ENCODE measurements at places on chromosomes 5 and 9.
A peak's percentile ranks its signal among the peaks of the same experiment; 100 is the strongest.

DNA sequence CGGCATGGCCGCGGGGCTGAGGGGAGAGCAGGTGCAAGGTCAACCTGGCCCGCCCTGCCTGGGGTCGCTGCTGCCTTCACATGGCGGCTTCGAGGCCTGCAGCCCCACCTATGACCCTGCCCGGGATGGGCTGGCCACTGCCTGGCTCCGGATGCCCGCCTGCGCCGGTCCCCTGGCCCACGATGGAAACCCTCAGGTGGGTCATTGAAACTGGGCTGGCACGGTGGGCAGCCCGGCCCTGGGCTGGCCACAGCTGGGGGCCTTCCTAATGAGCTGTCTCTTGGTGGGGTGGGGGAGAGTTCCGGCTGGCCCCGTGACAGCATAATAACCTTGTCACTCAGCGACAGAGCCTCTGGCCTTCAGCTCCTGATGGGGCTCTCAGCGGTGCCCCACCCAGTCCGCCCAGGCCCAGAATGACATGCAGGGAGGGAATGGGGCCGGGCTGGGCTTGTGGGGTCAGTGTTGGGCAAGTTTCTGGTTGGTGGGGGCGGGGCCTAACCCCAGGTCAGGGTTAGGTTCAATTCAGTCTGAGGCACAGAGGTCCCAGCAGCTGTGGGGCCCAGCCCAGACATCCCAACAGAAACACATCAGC, at the start of gene CCDC187:
TSS of gene CCDC187 (minus strand) at position 270 of the 592 bp plus-strand sequence. CDS start at position 6, 264 bp downstream.
- no peak for DNase-seq

DNA sequence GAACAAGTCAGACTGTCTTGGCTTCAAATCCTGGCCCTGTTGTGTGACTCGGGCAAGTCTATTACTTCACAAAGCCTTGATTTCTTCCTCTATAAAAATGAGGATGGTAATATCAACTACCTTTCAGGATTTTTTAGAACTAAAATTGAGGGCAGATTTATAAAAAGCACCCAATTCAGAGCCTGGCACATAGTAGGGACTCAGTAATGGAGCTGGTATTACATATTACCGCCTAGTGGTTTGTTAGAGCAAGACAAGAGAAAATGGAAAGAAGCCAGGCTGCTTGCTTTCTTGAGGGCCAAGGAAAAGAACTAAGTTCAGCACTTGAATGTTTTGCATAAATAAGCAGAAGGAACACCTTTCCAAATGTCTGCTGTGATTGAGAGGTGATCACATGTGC, 19.4 kb downstream of the ZNF346 start:
- no peak for DNase-seq

GRCh38 chr9:38088006-38088925, 19.2 kb upstream of the SHB start:
- DNase-seq: peak; percentile 83

DNA sequence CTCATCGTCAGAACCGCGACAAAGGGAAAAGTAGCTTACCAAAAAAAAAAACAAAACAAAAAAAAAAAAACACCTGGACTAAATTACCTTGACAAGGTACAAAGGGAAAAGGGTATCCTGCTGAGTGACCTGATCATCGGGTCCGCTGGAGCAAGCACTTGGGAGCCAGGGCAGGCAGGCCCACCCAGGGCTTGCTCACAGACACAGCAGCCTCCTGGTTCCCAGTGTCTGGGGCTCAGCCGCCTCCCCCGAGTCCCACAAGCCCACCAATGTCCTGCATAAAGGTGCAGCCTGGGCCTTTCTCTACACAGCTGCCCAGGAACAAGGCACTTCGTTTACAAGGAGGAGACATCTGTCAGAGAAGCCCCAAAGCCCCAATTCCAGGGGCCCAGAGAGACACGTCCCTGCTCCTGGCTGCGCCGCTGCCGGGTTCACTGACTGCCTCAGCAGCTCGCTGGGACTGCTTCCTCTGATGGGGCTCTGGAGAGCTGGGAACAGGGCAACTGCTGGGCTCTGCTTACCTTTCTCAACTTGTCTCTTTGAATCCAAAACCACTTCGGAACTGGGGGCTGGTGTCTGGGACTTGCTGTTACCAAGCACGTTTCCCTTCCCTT, 63.4 kb downstream of the GOLM1 start:
- no peak for DNase-seq

DNA sequence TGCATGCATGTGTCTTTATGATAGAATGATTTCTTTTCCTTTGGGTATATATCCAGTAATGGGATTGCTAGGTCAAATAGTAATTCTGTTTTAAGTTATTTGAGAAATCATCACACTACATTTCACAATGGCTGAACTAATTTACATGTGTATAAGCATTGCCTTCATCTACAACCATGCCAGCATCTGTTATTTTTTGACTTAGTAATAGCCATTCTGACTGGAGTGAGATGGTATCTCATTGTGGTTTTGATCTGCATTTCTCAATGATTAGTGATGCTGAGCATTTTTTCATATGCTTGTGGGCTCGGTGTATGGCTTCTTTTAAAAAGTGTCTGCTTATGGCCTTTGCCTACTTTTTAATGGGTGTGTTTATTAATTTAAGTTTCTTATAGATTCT, 102.3 kb upstream of the CCDC112 start:
- DNase-seq: no peak

GRCh38 chr5:175347027-175347426, 97.0 kb downstream of the DRD1 start:
- no peak for DNase-seq

- no peak for DNase-seq
These were observed 419.6 kb downstream of the GADD45G start for GRCh38 chr9:90024409-90024808.

DNA sequence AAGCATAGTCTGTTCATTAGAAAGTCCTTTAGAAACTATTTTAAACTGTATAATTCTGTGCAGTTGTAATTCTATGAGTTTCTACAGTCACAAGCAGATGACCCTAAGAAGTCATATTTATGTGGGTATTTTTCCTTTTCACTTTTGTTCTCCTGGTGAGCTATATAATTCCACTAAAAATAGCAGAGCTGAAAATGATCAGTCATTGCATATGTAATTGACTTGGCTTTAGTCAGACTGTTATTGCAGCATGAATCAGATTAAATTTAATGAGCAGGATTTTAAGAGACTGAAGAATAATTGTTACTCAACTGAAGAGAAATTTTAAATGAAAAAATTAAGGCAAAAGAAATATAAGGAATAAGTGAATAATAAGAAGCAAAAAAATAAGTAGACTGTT, 108.5 kb downstream of the MTREX start:
- no peak for DNase-seq

GRCh38 chr9:130139251-130139650, 33.0 kb upstream of the NCS1 start:
- DNase-seq: no peak

DNA sequence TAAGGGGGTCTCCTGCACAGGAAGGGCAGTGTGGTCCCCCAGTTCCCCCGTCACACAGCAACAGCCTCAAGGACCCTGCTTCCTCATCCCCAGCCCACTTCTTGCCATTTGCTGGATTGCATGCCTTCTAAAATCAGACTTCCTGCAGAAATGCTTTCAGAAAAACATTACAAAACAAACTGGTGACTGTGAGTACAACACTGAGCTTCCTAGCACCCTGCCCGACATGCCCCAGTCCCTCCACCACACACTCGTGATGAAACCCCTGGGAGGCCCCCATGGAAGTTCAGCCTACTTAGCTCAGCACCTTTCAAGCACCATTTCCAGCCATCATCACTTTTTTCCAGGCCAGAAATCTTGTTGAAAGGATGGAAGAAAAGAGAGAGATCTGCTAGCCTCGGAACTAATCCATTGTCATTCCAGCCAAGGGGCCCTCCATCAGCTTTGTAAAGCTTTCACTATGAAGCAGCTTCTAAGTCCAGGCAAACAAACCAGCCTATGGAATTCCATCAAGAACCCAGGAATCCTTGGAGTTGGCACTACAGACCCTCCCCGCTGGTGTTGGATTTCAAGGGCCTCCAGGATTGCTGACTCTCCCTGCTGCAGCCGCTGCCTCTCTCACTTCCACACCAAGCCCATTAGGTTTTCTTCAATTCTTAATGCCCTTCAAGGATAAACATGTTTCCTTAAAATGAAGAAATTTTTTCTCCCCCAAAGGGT, 114.6 kb downstream of the C5orf15 start:
- DNase-seq: no peak

DNA sequence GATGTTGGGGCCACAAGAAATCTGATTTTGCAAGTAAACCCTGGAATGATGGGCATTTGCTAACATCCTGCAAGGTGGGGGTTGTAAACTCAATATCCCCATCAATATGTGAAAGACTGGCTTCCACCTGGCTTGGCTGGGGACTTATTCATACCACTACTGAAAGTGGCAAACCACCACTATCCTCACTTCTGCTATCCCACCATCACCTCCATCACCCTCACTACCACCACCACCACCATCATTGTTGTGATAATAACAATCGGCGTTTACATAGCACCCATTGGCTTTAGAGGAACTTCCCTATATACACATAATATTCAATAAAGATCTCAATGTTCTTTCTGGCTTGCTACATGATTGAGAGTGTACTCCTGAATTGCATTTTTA, 224.7 kb upstream of the DAP start:
- DNase-seq: no peak

DNA sequence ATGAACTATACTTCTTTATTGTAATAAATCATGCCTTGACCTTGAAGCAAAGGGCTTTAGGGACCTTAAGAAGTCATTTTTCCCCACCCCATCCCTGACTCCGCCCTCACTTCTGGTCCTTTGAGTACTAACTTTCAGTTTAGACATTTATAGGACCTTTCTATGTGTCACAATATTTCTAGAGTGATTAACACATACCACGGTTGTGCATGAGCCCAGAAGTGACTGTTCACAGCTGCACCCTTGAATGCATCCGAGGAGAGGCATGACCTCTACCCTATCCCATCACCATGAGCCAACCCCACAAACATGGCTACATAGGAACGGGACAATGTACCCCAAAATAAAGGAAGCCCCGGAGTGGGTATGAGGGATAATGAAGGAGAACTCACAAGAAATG, 160.3 kb downstream of the HSD17B3 start:
- DNase-seq: no peak

DNA sequence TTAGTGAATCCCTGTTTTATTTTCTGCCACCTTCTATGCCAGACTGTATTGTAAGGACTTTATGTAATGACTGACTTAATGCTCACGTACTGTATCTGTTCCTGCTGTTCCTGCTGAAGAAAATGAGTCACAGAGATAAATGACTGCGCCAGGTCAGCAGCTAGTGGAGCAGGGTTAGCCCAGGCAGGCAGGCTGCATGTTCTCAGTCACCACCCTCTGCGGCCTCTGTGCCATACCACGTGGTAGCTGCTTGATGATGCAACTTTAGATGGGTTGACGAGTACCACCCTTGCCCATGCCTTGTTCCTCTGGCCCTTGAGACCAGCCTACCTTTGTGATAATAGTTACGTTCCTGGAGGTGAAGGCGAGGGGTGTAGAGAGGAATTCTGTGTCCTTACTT, 161.9 kb downstream of the TRIO start:
- no peak for DNase-seq

DNA sequence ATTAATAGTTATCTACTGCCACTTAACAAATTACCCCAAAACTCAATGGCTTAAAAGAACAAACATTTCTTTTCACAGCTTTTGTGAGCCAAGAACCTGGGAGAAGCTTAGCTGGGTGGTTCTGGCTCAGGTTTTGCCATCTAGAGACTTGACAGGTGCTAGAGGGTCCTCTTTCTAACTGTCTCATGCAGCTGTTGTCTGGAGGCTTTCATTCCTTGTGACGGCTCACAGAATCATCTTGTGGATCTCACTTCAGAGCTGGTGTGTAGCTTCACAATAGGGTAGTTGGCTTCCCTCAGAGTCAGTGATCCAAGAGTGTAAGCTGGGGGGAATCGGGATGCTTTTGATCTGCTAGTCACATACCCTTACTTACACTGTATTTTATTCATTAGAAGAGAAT, 81.2 kb upstream of the APC start:
- DNase-seq: no peak

- DNase-seq: no peak
These were observed 1.1 kb upstream of the NOTCH1 start for GRCh38 chr9:136546697-136547501.

DNA sequence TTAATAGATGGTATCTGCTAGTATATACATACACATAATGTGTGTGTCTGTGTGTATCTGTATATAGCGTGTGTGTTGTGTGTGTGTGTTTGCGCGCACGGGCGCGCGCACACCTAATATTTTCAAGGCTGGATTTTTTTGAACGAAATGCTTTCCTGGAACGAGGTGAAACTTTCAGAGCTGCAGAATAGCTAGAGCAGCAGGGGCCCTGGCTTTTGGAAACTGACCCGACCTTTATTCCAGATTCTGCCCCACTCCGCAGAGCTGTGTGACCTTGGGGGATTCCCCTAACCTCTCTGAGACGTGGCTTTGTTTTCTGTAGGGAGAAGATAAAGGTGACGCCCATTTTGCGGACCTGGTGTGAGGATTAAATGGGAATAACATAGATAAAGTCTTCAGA, 757 bp downstream of the FXN start:
- DNase-seq: no peak

GRCh38 chr9:107261106-107261505, 22.0 kb upstream of the RAD23B start:
- DNase-seq: no peak

DNA sequence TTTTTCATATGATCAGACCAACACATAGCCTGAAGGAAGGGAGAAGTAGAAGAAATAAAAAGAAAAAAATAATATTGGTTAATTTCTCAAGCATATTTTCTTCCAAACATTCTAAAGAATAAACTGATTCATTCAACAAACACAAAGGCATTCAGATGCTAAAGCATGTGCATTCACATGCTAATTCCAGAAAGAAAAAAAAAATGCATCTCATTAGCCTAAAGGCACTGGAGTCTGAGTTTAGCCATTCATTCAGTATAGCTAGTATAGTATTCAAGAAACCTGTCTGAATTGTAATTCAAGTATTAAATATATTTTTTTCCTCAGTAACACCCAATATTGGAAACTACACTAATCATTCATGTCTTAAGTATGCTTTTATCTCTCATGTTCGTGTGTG, 61.0 kb upstream of the FER start:
- no peak for DNase-seq

GRCh38 chr5:91224969-91225368, 158.1 kb downstream of the ARRDC3 start:
- DNase-seq: no peak

DNA sequence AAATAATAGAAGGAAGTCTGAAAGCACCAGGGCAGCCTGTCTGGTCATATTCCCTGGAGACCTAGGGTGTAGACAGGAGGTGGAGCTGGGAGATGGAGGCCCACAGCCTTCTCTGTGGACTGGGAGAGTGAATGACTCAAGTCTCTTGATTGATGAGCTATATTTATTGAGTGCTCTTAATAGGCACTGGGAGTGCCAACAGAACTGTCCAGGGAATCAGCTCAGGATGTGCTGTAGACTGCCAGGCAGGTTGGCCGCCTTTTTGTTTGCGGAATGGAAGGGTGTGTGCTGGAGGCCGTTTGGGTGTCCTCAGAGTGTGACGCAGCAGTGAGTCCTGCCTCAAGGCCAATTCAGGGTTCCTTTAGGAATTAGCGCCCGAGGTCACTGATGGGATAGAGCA, 33.4 kb upstream of the POMT1 start:
- DNase-seq: no peak

- DNase-seq: no peak
These were observed 307.2 kb downstream of the HTR1A start for GRCh38 chr5:63655043-63655442.

- no peak for DNase-seq
These were observed 448.0 kb downstream of the CDH10 start for GRCh38 chr5:24196789-24197188.

All from type B pancreatic cell (in vitro differentiated cells).